ENCODE measurements at places on chromosomes 7 and 10.

- no peak for DNase-seq
Observed at GRCh38 chr7:155728116-155728515, 83.7 kb downstream of the RBM33 start.

DNA sequence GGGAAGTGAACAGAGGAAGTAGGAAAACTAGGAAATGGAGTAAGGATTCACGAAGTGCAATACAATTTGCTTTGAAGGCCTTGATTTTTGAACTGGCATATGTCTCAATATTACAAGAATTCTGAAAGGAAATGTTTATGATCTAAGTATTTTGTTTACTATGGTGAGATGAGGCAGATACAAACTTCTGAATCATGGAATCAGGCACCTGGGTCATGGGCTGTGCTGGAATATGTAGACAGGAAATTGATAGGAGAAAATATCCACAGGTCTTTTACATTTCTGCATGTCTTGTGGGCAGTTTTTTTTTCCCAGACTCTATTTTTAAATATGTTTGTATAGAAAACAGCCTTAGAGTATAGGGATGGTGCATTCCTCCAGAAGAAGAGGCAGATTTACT, 117.1 kb downstream of the PPP1R3A start:
- DNase-seq = no peak

GRCh38 chr10:124299696-124300095, 119.0 kb downstream of the OAT start:
- DNase-seq = peak; percentile 82

DNA sequence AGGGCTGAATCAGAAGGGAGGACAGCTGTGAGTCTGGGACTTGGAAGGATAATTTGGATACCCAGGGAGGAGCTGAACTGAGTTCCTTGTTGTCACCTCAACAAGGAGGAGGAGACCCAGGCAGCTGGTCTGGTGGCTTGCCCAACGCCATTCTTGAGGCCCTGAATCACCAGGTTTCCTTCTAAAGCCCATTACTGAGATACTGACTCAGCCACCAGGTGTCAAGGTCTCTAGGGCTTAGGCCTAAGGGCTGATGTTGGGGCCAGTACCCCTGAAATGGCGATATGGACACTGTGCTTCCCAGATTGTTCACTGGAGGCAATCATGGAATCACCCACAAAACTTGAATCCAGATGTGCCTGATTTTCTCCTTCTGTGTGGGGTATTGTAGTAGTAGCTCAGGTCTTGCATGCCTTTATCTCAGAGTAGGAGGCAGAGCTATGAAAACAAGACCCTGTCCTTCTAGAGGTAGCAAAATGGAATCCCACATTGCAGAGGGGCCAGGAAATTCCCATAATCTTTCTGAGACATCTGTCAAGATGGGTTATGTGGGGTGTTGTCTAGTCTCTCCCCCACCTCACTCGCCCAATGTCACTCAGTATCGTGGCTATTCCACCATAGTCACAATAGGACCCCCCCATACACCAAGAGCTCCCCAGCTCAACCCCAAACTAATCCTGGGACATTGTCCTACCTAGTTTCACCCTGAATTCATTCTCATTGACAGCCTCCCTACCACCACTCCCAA, 1.8 kb upstream of the ATG9B start:
- DNase-seq = no peak

DNA sequence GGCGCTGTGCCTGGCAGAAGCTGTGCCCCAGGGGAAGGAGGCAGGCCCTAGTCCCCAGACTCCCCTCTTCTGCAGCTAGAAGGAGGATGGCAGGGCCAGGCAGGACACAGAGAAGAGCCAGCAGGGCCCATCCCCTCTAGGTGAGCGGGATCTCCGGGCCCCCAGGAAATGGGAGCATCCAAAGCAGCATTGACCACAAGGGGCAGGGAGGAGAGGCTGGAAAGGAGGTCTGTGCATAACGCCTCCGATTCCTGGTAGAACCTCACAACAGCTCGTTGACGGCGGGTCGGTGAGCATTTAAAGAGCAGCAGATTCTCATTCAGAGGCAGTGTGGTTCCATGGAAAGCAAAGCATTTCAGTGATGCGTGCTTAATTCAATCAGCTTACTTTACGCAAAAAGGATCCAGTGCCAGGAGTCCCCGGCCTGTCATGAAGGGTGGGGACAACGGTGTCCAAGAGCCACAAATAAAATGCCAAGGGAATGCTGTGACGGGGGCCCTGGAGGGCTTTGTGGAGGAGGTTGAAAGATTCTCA, 41.0 kb downstream of the CLRN3 start:
- no peak for DNase-seq

GRCh38 chr10:23363793-23364135, 19.2 kb upstream of the C10orf67 start:
- DNase-seq = no peak

GRCh38 chr10:101779544-101780186, 3.6 kb downstream of the NPM3 start:
- peak; percentile 57 for DNase-seq

DNA sequence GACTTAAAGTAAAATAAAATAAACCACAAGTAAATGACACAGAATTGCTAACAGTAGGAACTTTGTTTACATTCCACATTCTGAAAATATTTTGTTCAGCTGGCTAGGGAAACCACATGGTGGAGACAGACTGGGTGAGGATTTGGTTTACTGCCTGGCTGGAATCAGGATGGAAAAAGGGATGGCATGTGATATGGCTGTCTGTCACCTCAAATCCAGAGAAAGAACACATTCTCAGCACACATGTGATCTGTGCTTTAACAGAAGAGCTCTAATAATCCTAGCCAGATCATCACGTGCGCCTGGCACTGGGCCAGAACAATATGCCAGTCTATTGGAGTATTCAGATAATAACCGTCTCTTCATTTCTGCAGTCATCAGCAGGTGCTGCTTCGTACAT, 90.9 kb upstream of the PIP4K2A start:
- DNase-seq = peak; percentile 15

- no peak for DNase-seq
Observed at GRCh38 chr7:28356619-28357018, 55.7 kb upstream of the CREB5 start.

- no peak for DNase-seq
Observed at GRCh38 chr7:13312307-13312706, 624.9 kb downstream of the ARL4A start.

DNA sequence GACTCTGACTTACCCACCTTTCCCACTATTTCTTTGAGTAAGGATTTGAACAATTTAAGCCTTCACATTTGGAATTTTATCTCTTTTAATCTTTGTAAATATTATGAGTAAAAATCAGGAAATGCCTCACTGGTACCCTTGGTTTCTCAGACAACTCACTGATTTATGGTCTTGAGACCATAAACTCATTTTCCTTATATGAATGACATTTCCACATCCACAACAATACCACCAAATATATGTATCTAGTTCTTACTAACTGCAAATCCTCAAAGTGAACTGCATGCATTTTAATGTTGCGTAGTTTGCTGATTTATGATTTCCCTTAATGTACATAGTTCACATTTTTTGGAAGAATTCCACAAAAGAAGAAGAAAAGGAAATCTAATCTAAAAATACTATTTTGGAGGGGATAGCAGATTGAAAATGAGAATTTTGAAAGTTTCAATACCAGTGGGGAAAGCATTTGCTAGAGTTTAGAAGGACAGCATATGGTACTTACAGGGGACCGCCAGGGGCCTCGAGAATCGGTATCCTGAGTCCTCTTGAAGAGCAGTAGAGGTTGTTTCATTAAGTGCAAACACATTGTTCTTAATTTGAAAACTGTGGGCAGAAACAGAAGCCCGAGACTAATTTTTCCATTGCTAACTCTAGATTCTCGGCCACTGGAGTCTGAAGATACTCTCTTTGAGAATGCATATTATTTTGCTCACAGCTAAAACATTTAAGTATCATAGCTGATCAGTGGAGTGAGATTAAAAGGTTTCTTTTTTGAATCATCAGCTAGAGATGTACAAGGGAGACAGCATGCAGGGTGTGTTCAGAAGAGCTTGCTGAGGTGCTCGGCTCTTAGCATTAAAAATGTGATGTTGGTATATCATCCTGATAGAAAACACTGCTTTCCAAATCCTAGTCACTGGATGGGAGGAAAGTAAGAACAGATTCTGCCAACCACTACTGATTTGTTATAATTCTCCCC, 964.0 kb downstream of the GATA3 start:
- no peak for DNase-seq

GRCh38 chr7:132501956-132502355, 74.3 kb downstream of the PLXNA4 start:
- no peak for DNase-seq

DNA sequence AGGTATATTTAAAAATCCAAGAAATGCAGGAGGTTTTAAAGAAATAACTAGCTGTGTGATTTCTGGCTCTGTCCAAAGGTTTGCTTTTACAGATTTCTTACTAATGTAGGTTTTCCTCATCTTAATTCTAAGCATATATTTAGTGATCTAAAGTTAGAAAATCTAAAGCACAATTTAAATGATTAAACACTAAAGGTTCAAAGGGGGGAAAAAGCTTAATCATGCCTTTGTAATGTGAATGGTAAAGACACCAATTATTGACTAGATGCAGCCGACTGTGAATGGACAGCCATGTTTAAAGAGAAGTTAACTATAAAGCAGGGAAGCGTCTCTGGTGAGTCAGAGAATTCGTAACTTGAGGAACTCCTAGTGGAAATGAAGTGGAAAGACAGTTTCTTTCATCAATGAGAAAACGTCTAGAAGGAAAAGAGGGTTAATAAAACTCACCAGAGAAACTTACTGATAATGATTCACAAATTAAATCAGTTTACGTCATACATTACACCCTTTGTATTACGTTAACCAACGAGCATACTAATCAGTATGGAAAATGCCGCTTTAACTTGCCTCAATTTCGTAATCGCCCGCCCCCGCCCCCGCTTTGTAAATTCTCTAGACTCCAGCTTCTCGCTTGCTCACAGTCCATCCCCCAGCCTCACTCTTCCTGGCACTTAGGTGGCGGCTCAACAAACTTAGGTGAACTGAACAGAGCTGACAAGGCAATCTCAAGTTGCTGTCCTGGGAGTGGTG, 1.1 kb upstream of the HBP1 start:
- peak; percentile 94 for DNase-seq

DNA sequence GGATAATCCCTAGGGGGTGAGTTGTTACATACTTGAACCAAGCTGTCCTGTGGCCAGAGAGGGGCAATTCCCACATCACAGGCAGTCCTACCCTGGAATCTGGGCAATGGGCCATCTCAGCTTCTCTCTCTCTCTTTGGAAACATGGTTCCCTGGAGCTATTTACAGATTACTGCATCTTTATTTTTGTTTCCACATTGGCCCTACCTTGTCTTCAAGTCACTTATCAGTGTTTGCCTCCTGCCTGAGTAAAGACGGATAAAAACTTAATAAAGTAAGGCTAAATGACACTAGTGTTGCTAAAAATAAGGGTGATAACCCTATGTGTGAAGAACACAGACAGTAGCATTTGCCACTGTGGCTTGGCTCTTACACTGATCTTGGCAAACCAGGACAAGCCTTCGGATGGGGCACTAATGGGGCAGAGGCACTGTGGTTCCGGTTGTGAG, 228.2 kb downstream of the GFRA1 start:
- DNase-seq = peak; percentile 75

DNA sequence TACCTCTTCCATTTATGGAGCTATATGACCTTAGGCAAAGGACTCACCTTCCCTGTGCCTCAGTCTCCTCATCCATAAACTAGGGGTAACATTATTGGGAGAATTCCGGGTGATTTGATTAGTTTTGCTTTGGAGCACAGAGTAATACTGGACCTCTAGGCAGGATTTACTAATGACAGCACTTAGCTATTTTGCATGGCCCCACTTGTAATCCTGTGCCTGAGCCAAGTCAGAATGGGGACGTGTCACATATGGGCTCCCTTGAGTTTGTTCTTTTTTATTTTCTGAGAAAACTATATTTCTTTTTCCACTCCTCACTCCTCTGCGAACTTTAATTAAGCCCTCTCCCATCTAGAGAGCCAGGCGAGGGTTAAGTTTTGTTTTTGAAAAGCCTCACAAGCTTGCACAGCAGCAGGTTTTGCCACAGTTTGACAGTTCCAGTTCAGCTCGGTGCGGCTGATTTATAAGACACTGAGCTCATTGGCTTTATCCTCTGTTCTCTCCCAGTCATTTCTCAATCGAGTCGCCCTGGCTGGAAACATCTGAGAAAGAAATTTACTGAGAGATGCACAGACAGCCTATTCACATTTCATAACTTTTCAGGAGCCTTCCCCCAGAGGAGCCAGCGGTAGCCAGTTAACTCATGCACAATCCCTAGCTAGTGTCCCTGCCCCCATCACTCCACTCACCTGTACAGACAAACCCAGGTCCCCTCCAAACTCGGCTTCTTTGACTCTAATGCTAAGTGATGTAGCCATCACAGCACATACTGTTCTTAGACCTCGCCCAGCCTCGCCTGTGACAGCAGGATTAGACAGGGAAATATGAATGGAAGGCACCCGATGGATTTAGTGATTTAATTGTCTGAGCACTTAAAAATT, 441.9 kb upstream of the NPVF start:
- DNase-seq = peak; percentile 90

- DNase-seq = no peak
Observed at GRCh38 chr10:95300022-95300539, 9.3 kb upstream of the PDLIM1 start.

- no peak for DNase-seq
Observed at GRCh38 chr10:46075869-46076268, 29.8 kb upstream of the MSMB start.

DNA sequence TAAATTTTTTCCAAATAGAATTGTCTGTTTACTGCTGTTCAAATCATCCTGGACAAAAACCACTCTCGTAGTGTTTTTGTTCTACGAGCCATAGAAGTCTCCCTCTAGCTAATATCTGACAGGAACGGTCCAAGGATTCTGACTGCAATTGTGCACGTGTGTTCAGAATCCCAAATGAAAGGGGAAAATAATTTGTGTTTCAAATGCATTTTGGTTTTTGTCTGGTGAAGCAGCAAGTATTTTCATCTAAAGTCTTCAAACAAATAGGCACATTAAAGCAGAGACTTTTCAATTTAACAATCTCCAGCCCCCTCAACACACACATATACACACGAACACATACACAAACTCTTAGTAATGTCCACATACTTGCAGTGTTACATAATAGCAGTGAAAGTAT, 475 bp downstream of the NEUROD6 start:
- DNase-seq = peak; percentile 19

DNA sequence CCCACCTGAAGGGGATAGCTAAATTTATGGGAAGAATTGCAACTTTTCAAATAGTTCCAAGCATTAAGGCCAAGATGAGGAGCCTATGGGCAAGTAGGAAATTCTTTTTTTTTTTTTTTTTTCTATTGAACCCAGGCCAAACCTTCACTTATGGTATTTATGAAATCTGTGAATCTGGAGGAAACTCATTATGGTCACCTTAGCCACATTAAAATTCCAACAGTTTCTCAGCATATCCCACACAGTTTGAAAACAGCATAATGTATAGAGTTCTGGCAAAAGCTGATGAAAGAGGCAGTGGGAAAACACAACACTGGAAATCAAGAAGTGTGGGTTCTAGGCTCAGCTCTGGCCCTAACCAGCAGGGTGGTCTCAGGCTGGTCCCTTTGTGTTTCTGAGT, 236.9 kb downstream of the PTEN start:
- DNase-seq = no peak

- no peak for DNase-seq
Observed at GRCh38 chr10:44387853-44388251, 3.0 kb upstream of the CXCL12 start.

All from muscle of leg (tissue), 16 donors.